Muscle of leg (tissue), 16 donors: ENCODE measurements at places on chromosomes 13 and 19. TPM values are rescaled to one million over a fixed set of nuclear protein-coding genes. Genes with fewer than 3 reads are reported as not detected.

DNA sequence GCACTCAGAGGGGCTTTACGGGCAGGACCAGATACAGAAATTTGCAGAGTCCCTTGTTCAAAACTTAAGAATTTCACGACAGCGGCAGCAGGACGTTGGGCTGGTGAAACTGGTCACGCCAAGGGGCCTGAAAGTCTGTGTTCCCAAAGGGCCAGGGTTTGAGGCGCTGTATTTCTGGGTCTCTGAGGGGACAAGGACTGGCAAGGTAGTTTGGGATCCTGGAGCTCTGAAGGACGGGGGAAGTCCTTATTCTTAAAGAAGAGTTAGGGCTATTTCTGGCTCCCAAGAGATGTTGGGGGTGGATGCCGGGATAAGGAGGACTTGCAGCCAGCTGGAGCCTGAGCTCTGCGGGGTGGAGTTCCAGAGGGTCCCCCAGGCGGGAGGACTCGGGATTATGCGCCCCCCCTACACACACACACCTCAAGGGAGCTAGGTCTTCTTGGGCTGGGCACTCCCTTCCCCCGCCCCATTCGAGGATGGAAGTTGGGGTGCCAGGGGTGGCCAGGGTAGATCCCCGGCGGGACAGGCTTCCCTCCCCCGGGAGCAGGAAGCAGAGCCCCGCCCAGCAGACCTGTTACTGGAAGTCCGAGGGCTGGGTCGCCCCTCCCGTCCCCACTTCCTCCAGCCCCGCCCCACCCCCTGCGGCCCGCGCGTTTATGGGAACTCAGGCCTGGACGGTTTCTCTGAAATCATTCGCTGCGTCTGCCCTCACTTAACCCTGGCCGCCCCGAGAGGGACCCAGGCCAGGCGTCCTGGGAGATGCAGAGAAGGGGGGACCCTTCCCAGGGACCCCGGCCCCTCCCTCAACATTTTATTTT lies 5.6 kb downstream of the BCL3 start:
- peaks cover 36% of the 10 kb centered on the region for H3K36me3 ChIP-seq
- H3K27ac ChIP-seq: peak overlapping the region; percentile 94
- no peaks in the 10 kb centered on the region for H3K27me3 ChIP-seq
- DNase-seq: peak; percentile 88

GRCh38 chr19:47767349-47767748 lies 11.2 kb upstream of the SELENOW start:
- no peak for DNase-seq
- H3K36me3 ChIP-seq: no peaks in the 10 kb centered on the region
- no peak overlapping the region for H3K27ac ChIP-seq
- no peaks in the 10 kb centered on the region for H3K27me3 ChIP-seq
- H3K4me1 ChIP-seq: peaks cover 9% of the 10 kb centered on the region
- no peak overlapping the region for H3K4me3 ChIP-seq

KLK10 gene
- total RNA-seq: not detected

TYROBP gene
- total RNA-seq: 18.0 TPM

- H3K4me3 ChIP-seq: no peak overlapping the region
- peak; percentile 38 for DNase-seq
- H3K36me3 ChIP-seq: peaks cover 17% of the 10 kb centered on the region
- H3K27ac ChIP-seq: peak overlapping the region; percentile 88
- no peaks in the 10 kb centered on the region for H3K27me3 ChIP-seq
- peaks cover 45% of the 10 kb centered on the region for H3K4me1 ChIP-seq
These were observed 36.8 kb downstream of the ACTN4 start for GRCh38 chr19:38684078-38684861.
